Neural progenitor cell (in vitro differentiated cells): ENCODE measurements at places on chromosomes 12 and 14.

GRCh38 chr12:28184375-28184774 lies 5.9 kb upstream of the CCDC91 start:
- no peak for DNase-seq

- no peak for DNase-seq
Observed at GRCh38 chr12:117394491-117394890, 33.1 kb upstream of the NOS1 start.

DNA sequence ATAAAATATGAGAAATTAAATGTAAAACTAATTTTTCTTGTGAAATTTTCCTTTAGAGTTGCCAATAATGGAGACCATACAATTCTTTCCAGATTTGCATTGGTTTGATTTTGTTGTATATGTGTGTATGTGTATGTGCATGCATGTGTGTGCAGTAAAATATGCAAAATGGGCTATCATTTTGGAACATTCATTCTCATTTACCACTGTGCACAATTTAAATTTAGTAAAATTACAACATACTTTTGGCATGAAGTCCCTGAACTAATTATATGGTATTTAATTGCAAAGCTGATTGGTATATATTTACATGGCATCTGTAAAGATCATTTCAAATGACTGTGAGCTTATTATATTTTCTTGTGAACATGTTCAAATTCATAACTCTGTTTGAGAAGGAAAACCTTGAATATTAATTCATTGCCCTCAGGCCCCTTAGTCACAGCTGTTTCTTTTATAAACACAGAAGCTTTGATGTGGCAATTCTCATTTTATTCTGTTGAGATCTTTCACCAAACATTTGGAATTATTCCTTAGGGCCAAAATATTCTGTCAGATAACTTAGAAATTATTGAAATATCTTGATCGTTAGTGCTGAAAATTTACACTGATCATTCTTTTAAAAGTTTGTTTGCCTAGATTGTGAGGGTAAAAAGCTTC lies 17.6 kb downstream of the KERA start:
- DNase-seq = no peak

DNA sequence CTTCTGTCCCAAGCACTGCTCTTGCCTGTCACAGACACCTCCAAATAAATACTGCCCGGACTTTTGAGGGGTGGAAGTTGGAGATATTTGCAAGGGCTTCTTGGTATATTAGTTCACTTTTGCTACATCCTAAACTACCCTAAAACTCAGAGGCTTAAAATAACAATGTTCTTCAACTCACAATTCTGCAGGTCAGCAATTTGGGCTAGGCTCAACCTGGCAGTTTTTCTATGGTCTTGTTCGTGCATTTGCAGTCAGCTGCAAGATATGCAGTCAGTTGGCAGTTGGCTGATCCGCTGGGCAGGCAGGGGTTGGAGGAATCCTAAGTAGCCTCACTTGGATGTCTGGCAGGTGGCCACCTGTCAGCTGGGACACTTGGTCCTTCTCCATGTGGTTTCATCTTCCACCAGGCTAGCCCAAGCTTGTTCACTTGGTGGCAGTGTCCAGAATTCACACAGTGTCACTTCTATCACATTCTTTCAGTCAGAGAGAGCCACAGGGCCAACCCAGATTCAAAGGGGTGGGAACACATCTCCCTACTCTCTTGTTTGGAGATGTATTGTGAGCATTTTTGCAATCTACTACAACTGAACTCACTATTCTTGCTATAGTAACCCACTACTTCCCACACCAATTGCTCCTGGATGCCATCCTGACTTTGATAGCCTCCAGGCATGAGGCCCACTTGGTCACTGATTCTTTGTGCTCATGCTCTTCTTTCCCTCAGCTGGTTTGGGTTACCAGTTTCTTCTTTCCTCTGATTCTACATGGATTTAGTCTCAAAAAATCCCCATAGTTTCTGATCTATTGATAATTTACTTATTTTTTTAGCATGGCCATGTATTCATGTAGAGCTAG lies 27.8 kb upstream of the CAPRIN2 start:
- DNase-seq = no peak

DNA sequence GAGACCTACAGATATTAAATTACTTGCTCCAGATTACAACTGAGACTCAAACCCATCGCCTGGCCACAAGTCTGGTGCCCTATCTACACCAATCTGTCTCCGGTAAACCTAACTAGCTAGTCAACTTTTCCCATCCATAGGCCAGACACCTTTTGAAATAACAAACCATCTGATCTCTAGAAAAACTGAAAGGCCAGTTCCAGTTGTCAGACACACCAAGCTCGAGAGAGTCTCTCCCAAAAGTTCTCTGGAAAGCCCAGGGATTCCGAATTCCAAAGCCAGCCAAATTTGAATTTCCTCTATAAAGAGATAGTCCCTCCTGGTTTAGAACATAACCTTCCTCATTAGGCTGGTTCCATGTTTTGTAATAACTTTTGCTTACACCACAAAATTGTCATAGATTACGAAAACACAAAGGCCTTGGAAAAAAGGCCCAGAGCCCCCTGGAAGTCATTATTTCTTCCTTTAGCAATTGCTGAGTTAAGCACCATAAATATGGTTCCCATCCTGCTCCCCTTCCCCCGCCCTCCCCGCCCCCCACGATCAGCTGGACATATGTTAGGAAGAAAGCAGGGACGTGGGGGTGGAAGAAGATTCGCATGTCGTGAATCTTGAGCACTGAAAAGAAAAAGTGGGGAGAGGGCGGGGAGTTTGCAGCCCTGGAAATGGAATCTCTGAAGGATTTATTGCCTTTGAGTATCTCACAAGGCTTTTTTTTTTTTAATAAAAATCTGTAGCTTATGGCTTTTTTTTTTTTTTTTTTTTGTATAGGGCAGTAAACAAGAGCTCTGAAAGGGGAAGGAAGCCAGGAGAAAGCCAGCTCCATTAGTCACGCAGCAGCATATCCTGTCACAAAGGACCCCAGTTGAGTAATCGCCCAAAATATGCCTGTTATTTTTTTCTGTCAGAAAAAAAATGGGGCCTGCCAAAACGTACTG lies 110.4 kb downstream of the ZFP36L1 start:
- DNase-seq = no peak

GRCh38 chr14:100868621-100869370 lies 34.7 kb downstream of the RTL1 start:
- no peak for DNase-seq

- no peak for DNase-seq
Observed at GRCh38 chr14:61704554-61704953, 9.2 kb downstream of the HIF1A start.

DNA sequence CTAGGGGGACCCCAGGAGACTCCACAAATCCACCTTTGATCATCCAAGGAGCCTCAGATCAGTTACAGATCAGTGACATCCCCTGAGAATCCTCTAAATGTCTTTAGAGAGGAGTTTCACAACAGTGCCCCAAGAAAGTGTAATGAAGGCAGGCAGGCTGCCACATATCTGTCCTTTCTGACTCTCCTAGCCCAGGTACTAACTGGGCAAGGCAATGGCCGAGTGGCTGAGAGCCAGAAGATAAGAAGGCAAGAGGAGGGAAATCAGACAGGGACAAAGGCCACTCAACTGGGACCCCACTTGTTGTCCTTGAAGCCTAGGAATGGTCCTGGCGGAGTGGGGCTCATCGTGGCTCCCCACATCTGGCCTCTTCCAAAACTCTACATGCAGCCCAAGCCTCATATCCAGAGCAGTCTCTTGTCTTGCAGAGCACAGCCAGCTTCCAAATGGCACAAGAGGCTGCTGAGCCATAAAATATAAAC lies 11.6 kb downstream of the ACTN1 start:
- DNase-seq = no peak

DNA sequence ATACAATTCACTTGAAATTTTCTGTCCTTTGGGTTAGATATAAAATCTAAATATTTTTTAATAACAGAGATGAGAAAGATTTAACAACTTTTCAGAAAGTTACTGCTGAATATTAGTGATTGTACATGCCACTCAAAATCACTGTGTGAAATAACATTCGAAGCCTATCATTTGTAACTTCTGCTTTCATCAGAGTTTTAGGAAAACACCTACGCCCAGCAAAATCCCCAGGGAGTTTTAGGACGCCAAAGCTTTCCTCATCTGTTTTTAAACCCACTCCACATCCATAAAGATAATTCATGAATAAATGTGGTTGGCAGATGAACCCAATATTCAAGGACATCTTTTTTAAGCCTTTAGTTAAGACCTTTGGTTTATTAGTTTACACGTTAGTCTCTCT lies 23.9 kb downstream of the TC2N start:
- no peak for DNase-seq

DNA sequence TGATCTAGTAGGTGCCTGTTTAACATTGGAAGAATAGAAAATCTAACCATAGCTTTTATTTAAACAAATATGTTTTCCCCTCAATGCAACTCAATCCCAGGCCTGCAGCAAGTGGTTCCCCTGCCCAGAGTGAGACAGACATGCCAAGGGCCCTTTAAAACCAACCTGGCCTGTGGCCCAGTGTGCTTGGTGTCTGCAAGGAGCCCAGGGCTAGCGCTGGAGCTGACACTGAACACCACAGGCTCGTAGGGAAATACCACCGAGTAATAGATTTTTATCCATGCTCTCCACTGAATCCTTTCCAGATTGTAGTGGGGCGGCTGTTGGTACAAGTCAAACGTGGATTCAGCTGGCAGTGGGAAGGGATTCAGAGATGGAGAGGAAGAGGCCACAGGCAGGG lies 95.6 kb upstream of the NRXN3 start:
- DNase-seq = no peak

- peak; percentile 84 for DNase-seq
Observed at GRCh38 chr12:100926669-100927248, 132.2 kb downstream of the ANO4 start.

DNA sequence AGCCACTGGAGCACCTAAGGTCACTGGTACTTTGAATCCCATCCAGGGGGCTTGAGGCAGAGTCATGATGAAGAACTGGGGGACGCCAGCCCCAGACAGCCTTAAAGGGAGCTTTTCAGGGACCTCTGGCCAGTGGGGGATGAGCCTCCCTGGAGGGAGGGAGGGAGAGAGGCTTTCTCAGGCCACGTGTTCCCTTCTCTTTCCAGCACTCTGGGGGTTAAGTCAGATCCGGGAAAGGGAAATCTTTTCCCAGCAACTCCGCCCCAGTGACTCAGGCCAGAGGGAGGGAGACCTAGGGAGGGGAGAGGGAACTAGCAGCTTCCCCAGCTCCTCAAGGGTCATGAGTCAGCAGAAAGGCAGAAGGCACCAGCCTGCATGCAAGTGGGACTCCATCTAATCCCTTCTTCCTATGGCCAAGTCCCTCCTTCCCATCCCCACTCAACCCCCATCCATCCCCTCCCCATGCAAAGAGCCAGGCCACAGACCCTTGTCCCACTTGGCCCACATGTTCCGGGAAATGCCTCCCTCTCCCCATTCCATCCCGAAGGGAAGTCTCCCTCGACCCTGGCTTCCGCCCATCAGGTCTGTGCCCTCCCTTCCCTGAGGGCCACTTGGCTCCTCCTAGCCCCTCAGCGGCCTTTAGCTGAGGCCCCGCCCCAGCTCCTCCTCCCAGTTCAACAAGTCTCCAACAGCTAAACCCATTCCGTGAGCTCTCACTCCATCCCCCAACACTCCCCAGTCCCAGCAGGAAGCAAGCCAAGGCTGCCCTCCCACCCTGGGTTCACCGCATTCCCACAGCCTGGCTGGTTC lies 5.6 kb downstream of the TNFRSF1A start:
- DNase-seq = peak; percentile 96

DNA sequence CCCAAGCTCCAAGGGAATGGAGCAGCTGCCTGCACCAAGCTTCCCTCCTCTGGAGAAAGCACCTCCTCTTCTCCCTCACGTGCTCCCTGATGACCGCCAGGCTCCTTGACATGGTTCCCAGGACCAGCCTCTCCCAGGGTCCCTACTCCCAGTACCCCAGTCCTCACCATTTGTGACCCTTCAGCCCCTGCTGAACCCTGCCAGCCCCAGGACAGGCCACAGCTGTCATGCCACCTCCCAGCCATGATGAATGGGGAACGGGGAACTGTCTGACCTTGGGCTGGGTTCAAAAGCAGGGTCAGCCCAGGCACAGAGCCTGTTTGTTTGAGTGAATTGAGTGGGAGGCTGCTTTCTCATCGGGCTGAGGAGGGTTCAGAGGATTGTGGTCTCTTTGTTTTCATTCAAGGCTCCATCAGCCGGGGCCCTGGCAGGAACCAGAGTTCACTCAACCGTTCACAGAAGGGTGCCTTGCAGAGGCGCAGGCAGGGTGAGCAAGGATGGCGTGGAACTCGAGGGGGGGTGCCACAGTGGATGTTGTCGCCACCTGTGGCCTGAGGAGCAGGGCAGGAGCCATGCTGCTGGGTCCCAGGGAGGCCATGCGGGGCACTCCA lies 344.5 kb upstream of the SFSWAP start:
- DNase-seq = no peak

DNA sequence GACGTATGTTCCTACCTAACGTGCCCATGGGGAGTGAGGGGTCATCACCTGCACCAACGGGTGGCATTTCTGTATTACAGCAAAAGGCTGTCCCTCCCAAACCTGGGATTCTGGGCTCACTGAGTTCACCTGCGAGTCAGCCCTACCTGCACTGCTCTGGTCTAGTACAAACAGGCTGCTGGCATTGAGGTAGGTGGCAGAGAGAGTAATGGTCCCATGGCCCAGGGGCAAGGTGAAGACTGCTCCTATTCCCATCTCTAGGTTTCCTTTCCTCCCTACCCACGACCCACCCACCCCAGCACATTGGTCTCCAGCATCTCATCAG lies 421 bp downstream of the SUOX start:
- DNase-seq = no peak

- no peak for DNase-seq
Observed at GRCh38 chr12:14937014-14937413, 1.3 kb downstream of the ERP27 start.

DNA sequence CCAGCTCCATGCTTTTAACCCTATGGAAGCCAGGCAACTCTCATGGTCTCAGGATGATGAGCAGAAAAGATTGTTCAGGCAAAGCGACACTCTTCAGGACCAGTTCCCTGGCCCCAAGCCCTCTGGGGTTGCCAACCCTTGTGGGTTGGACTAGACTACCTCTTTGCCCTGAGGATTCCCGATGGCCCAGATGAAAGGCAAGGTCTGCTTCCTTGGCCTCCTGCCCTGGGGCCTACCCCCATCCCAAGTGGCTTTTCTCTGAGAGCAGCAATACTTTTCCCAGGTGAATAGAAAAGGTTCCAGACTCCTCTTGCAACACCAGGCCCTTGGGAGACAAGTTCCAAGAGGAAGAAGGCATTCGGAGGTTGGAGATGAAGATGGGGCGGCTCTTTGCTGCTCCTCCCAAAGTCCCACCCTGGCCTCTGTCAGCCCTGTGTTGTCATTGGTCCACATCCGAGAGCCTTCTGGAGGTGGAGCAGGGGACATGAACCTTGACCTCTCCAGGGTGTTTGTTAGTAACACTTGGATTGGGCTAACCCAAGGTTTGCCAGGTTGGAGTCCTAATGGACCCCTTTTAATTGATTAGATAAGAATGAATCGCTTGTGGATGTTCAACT lies 131.1 kb downstream of the GCH1 start:
- DNase-seq = no peak

DNA sequence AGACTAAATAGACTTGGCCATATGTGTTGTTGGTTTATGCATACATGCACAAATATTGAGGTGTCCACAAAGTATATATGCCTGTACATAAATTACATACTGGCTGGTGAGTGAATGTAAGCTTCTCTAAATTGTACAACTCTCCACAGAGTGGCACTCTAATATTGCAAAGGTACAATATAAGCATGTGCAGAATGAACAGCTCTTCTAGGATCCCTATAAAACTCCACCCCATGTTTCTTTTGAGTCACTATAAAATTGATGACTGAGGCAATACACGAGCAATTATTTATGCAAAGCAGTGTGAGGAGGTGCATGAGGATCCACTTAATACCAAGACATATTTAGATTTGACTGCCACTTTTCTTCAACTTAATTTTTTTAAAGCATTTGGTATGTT lies 172.2 kb downstream of the NAV3 start:
- DNase-seq = no peak

GRCh38 chr12:88237954-88238353 lies 95.8 kb downstream of the TMTC3 start:
- no peak for DNase-seq
